ENCODE measurements at places on chromosomes 5 and 9.

GRCh38 chr9:133304477-133305377, 29.7 kb upstream of the ABO start:
- DNase-seq = no peak

DNA sequence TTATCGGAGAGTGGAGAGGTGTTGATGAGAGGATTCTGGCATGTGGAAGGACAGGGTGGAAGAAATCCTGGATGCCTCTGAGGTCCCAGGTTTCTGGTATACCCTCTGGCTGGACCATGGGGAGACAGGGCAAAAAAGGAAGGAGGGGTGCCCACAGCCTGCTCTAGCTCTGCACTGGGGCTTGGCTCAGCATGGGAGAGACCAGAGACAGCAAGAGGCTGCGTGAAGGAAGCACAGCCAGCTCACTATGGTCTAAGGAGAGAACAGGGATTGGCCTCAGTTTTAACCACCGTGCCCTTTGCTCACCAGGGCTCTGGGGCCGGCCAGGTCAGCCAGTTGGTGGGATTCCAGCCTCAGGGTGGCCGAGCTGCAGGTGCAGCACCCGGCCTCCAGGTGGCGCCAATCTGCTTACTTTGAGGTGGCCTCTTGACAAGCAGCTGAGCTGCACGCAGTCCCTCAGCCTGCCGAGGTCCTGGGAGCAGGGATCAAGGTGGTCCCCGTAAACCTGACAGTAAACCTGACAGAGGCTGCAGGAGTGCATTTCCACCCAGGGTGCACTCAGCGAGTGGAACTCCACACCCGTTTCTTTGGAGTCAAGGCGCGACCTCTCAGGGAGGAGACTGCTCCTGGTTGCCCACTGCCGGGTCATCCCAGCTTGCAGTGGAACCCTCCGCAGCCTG, 25.0 kb upstream of the SPTLC1 start:
- DNase-seq = peak; percentile 24

- no peak for DNase-seq
These were observed 4.6 kb upstream of the RACK1 start for GRCh38 chr5:181248277-181248676.

- DNase-seq = no peak
These were observed 415.9 kb downstream of the ARHGEF28 start for GRCh38 chr5:74041913-74042312.

DNA sequence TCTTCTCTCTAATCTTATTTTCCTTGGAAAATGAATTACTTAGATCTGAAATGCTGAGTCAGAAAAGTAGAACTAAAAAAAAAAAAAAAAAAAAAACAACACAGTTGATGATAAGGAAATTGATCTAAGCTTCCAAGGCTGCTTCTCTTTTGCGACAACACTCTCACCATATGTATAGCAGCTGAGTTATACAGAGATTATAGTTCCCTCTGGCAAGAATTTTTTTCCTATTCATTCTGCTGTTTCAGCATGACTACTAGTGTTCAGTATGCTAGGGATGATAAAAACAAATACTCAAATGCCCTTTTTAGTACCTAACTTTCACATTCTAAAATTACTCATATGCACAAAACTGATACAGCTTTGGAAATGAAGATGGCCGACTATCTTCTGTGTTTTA, 267.3 kb downstream of the MLLT3 start:
- no peak for DNase-seq

GRCh38 chr9:99592834-99593574, 228.7 kb upstream of the NR4A3 start:
- no peak for DNase-seq

DNA sequence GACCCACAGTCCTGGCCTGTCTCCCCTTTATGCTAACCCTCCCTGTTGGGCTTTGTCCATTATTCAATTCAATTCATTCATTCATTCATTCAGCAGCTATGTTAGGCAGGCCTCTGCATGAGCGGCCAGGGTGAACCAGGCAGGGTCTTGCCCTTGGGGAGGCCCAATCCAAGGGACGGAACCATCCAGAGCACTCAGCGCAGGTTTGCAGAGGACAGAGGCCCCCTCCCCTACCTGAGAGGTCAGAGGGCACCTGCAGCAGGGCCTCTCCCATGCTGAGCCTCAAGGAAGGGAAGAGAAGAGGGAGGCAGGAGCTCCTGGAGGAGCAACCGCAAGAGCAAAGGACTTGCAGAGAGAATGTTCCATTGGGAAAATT, 61.4 kb downstream of the C9orf50 start:
- DNase-seq = no peak

- no peak for DNase-seq
These were observed 121.8 kb downstream of the ZNF354C start for GRCh38 chr5:179181988-179182387.

- no peak for DNase-seq
These were observed 50.9 kb downstream of the ANXA2R start for GRCh38 chr5:42989190-42989589.

GRCh38 chr5:163846512-163846911, 341.1 kb downstream of the MAT2B start:
- no peak for DNase-seq

- DNase-seq = no peak
These were observed 202.8 kb downstream of the CWC27 start for GRCh38 chr5:64971513-64971912.

GRCh38 chr5:95283022-95283615, 1.8 kb downstream of the MCTP1 start:
- DNase-seq = no peak

DNA sequence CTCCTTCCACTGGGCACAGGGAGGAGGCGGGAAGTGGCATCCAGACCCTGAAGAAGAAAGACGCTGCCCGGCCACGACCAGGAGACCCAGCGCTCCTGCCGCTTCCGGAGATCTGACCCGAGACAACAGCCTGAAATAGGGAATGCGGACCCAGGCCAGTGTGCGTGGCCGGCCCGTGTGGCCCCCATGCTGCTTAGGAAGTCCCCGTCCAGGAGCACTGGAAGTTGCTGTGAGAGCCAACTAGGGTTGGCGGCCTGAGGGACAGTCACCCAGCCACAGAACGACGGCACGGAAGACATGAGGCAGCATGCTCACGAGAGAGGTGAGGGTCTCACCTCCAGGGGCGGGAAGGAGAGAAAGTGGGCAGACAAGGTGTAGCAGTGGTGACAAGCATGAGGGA, 17.0 kb downstream of the SH3GLB2 start:
- no peak for DNase-seq

DNA sequence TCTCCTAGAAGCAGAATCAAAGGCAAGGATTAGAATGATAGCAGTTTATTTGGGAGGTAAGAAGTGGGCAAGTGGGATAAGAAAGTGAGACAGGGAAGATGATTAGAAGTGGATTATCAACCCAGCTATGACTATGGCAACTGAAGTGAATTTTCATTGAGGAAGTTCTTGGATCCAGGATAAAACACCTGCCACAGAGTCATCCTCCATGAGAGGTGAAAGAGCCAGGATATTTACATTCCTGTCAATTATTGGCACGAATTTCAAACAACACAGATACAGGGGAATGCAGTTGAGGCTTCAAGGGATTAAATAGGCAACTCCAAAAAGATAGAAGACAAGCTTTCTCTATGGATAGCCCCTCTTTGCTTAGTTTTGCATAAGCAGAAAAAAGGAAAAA, 31.8 kb upstream of the ZNF366 start:
- no peak for DNase-seq
